Gastroesophageal sphincter (tissue), 4 donors: ENCODE measurements at places on chromosomes 4 and X. TPM values are rescaled to one million over a fixed set of nuclear protein-coding genes. Genes with fewer than 3 reads are reported as not detected.

DNA sequence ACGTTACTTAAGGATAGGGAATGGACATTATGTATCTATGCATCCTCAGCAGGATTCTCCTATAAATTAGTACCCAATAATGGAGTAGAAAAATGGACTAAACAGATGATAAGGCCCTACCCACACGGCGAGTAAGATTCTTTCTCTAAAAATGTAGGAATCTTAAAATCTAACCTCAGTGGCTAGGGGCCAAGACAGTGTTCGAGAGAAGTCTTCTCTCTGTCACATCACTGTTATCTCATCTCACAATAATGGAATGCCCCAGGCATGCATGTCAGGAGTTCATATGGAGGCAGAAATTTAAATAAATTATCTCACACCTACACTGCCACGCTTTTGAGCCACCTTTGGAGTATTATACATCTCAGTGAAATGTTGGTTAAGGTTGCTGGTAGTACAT lies 132.9 kb downstream of the LDB2 start:
- ATAC-seq, result no peak

- no peak for ATAC-seq
Measured at GRCh38 chr4:82799006-82799881, 648 bp upstream of the SCD5 start.

DNA sequence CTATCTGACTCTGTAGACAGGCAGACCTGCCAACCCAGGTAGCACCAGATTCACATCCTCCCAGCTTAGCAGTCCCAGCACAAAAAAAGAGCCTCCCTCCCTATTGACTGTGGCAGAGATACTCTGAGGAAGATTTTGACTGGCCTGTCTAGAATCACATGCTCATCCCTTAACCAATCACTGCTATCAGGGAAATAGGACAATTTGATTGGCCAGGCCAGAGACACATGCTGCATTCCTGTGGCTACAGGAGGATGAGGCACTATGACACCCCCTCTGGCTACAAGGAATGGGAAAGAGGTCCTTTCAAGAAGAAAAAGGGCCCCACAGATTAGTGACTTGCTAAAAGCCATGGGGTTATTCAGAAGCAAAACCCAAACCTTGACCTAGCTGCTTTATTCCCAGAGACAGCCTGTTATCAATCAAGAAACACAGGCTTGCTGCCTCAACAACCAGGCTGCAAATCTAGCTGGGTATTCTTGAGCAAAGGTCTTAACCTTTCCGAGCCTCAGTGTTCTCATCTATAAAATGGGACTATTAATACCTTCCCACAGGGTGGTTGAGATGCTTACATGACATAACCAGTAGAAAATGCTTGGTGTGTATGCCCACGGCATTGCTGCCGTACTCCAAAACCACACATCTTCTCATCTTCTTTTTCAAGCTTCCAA lies 147.6 kb downstream of the BCOR start:
- no peak for ATAC-seq

DNA sequence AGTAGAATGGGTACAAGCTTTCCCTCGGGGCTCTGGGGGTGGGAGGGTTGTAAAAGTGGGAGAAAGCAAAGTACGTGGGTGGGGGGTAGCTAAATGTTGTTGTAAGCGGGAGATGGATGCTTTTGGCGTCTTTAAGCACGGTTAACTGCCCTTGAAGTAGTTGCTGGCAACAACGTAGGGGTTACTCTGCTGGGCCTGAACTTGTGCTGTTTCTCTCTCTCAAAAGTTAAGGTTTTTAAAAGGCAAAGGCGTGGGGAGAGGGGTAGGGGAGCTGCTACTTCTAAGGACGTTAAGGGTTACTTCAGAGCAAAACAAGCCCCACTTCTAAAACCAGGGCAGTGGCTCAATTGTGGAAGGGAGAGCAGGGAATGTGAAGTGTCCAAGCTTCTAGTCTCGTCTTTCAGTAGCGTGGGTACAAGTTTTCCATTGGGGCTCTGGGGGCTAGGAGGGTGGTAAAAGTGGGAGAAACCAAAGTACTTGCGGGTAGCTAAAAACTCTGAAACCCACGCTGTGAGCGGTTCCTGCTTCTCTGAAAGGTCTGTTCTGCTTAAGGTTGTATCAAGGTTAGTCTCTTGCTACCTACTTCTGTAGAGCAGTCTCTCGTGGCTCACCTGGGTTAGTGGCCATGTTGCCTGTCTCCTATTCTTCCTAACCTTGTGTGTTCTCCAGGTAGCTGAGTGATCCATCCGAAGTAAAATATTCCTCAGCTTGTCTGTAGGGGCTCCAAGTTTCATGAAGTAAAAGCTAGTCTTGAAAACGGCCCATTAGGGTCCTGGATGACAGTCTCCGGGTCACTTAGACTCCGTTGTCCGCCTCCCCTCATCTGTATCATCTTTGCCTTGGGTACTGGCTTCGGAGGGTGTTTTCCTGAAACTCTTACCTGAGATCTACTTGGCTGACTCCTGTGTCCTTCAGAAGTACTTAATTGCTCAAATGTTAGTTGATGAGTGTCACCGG lies 1.7 kb upstream of the WDR1 start:
- ATAC-seq, result no peak

DNA sequence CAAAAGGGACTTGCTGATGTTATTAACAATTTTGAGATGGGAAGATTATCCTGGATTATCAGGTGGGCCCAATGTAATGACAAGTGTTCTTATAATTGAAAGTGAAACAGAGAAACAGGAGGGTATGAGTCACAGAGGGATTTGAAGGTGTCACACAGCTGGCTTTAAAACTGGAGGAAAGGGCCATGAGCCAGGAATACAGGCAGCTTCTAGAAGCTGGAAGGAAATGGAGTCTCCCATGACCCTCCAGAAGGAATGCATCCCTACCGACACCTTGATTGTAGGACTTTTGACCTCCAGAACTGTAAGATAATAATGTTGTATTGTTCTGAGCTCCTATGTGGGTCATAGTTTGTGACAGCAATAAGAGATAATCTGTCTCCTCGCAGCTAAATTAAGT lies 98.0 kb upstream of the STIM2 start:
- no peak for ATAC-seq

GRCh38 chrX:104679175-104679574 lies 113.2 kb downstream of the IL1RAPL2 start:
- ATAC-seq, result no peak

- ATAC-seq, result no peak
Measured at GRCh38 chrX:30593440-30594200, 16.1 kb upstream of the TASL start.

- no peak for ATAC-seq
Measured at GRCh38 chr4:72604324-72604723, 35.3 kb upstream of the ADAMTS3 start.

DNA sequence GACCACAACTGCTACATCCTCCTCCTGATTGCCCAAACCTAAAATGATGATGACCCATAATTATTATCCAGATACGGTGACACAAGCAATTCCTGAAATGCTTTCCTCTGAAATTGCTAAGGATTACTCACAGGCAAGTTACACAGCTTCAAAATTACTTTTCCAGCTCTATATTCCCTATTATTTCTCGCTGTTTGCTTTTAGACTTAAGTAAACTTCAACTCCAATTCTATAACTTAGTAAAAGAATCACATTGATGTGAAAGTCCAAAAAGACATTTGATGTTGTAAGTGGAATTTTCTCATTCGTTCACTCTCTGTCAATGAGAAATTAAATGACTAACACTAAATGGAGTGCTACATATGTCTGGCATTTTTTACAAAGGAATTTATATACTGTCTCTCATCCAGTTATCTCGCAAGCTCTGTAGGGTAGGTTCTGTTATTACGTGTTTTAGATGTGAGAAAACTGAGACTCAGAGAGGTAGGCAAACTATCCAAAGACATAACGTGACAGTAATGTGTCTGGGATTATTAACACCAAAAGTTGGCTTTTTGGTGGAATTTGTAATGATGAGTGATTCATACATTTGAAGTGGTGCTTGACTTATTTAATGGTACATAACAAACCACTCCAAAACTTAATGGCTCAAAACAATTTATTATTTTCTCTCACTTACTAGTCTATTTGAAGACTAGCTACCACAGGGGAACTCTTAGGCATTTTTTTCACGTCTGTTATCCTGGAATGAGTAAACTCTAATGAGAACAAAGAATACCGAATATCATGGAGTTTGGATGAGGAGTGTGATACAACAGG lies 31.5 kb downstream of the PALLD start:
- no peak for ATAC-seq

Gene TCEANC
- 3.4 TPM for total RNA-seq

DNA sequence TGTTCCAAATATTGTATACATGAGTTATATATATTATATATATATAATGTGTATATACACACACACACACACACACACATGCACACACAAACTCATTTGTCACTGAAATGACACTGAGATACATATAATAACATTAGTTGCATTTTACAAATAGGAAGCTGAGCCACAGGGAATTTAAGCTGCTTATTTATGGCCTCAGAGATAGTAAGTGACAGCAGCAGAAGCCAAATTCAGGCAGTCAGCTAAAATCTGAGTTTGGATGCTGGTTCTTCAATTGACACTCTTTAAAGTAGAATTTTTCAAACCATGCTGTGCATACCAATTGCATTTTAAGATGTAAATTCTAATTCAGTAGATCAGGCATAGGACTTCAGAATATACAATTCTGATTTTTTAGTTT lies 163.3 kb upstream of the CTSO start:
- no peak for ATAC-seq

- peak; percentile 67 for ATAC-seq
Measured at GRCh38 chr4:141307241-141307689, 86.6 kb downstream of the ZNF330 start.

GRCh38 chrX:138875472-138875871 lies 164.0 kb upstream of the FGF13 start:
- ATAC-seq, result no peak

GRCh38 chrX:112636951-112637581 lies 42.7 kb downstream of the LHFPL1 start:
- ATAC-seq, result no peak

- no peak for ATAC-seq
Measured at GRCh38 chr4:1602655-1603412, 81.3 kb downstream of the FAM53A start.

Gene SMAD1
- 31.8 TPM for total RNA-seq

GRCh38 chrX:6456196-6456595 lies 78.7 kb downstream of the VCX3A start:
- no peak for ATAC-seq

GRCh38 chr4:1156069-1156468 lies 16.3 kb downstream of the SPON2 start:
- no peak for ATAC-seq

DNA sequence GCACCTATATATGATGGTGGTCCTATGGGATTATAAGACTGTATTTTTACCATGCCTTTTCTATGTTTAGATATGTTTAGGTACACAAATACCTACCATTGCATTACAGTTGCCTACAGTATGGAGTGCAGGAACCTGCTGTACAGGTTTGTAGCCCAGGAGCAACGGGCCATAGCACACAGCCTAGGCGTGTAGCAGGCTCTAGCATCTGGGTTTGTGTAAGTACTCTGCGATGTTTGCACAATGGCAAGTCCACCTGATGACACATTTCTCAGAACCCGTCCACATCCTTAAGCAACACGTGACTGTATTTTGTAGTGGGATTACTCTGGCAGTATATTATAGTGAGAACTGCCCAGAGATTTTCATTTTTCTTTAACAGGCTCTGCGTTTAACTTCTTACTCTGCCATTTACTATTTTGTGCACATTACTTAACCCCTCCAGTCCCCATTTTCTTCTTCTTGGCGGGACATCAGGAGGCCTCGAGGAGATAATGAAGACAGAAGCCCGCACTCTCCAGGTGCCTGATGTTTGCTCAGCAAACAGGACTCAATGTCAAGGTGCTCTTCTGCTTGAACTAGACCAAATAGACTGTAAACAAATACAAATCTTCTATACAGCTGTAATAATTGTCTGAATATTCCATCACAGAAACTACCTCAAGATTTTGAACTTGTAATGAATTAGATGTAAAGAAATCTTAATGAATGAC lies 102.0 kb upstream of the PDLIM3 start:
- no peak for ATAC-seq

DNA sequence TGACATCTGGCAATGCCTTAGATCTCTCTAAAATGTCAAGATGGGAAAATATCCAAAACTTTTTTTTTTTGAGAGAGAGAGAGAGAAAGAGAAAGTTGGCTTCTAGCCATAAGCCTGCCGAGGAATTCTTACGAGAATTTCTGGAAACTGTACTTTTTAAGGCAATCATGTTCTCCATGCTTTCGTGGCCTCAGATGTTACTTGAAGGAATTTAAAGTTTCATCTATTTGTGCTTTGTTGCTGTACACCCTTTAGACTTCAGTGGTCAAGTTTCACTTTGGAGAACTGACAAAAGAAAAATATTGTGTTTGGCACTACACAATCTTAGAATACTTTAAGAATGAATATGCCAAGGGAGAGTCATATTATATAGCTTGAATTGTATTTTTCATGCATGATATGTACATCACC lies 53.9 kb downstream of the FAT4 start:
- ATAC-seq, result no peak

DNA sequence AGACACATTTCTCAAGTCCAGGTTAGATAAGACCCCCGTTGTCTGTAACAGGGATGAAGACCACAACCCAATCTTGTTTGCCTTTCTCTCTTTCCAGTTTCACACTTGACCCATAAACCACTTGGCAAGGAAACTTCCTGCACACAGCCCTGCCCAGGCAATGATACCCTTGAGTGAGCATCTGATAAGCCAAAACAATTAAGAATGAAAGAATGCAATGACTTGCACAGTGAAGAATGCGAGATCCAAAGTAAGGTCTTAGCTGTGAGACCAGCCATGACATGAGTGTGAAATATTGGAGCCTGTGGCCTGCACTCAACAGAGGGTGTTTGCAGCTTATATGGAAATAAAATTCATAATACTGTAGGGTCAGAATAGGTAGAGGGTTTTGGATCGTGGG lies 37.9 kb upstream of the MXRA5 start:
- no peak for ATAC-seq

Gene KLHL13
- 24.1 TPM for total RNA-seq

- ATAC-seq, result no peak
Measured at GRCh38 chrX:112545051-112545450, 134.7 kb downstream of the LHFPL1 start.

- peak; percentile 65 for ATAC-seq
Measured at GRCh38 chr4:182143822-182144625, 99.2 kb upstream of the TENM3 start.

Gene CXCL1
- total RNA-seq, result not detected

DNA sequence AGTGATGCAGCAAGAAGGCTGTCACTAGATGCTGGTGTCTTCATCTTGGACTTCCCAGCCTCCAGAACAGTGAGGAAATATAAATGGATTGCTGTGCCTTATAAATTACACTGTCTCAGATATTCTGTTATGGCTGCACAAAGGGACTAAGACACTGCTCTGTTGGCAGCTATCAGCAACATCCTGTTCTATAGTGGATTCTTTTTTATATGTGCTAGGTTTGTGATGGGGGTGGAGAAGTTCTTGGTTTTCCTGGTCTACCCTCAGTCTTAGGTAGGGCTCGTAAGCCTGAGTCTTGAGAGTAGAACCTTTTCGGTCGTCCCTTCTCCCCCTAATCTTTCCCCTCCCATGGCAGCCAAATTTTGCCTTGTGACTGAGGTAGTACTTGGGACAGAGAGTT lies 17.3 kb downstream of the STIM2 start:
- ATAC-seq, result no peak

DNA sequence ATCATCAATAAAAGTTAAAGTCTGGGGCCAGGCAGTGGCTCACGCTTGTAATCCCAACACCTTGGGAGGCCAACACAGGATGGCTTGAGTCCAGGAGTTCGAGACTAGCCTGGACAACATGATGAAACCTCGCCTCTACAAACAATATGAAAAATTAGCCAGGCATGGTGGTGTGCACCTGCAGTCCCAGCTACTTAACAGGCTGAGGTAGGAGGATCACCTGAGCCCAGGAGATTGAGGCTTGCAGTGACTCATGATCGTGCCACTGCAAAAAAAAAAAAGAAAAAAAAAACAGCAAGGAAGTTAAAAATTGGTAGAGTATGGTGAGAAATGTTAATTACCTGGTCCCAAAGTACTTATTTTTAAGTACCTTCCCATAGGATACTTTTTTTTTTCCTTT lies 27.5 kb downstream of the FBXW7 start:
- ATAC-seq, result no peak
